ENCODE measurements at places on chromosomes 12 and 14.

GRCh38 chr14:89479802-89480201, 62.8 kb upstream of the FOXN3 start:
- DNase-seq, result no peak

DNA sequence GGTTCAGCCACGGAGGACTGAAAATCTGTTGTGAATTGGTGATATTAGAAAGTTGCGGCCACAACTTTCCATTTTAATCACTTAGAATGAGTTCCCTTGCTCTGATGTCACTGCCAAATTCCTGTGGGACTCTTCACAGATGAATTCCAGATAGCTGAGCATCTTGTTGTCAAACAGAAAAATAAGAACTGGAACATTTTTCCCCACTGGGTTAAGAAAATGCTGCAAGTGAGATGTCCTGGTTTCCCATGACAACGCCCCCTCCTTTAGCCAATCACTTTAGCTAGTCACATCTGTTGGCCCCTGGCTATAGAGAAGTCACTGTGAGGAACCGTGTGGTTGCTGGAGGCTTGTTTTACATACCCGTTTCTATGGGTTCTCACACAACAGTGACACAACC, 135.9 kb downstream of the KTN1 start:
- DNase-seq, result peak; percentile 37

GRCh38 chr12:86735072-86735471, 478.9 kb upstream of the MGAT4C start:
- DNase-seq, result no peak

- DNase-seq, result no peak
These were observed 30.5 kb upstream of the PLEKHG3 start for GRCh38 chr14:64673748-64674147.

DNA sequence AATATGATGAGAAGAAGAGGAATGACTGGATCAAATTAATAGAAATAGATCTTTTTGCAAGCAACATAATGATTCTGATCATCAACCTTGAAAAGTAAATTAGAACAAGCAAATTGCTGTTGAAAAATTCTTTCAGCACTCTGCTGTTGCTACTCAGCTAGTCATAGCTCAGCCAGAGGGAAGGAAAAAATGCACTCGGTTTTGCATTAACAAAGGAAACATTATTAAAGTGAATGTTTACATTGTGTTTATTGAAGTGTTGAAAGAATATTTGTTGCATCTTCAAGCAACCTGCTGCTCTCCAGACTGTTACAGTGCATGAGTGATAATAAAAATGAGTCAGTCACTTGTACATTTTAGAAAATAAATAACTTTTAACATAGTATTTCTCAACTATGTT, 26.5 kb downstream of the AP5M1 start:
- DNase-seq, result no peak

GRCh38 chr14:79496701-79497100, 714.6 kb downstream of the DIO2 start:
- DNase-seq, result no peak

GRCh38 chr14:47471075-47471474, 204.3 kb downstream of the MDGA2 start:
- DNase-seq, result no peak

DNA sequence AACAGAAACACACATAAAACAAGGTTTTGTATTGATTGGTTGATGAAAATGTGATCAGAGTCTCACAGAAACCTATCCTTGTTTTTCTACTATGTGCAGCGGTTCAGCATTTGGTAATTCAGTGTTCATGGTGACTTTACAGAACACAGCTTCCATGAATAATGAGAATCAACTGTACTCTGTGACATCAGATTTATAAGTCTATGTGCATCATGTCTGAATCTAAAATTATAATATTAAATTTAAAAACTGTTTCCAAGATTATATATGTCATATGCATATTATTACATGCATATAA, 104.3 kb downstream of the SLC16A7 start:
- DNase-seq, result no peak

DNA sequence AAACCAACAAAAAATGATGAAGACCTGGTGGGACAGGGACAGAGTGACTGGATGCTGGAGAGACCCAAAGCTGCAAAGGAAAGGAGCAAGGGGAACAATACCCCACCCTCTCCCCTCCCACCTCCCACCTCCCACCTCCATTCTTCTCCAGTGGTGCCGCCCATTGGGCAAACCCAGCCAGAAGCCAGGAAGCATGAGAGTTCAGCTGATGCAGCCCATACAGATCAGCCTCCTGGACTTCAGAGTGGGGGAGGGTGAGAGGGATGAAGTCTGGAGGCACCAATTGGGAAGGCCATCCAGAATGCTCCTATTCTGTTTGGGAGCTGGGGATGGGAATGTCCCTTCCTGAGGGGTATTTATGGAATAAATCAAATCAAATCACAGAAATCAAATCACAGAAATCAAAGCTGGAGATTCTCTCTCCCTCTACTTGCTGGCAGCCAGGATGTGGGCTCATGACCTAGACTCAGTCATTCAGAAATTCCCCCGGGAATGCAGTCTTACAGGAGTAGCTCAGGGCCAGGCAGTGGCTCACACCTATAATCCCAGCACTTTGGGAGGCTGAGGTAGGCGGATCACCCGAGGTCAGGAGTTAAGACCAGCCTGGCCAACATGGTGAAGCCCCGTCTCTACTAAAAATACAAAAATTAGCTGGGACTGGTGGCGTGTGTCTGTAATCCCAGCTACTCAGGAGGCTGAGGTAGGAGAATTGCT, 31.1 kb downstream of the IRF2BPL start:
- DNase-seq, result no peak

GRCh38 chr12:72178871-72179270, 93.3 kb upstream of the TRHDE start:
- DNase-seq, result no peak

- DNase-seq, result no peak
These were observed 13.1 kb downstream of the TCTN2 start for GRCh38 chr12:123683964-123684363.

- DNase-seq, result no peak
These were observed 1.0 kb downstream of the TUNAR start for GRCh38 chr14:95877633-95878032.

GRCh38 chr14:74871819-74872218, 4.1 kb downstream of the PROX2 start:
- no peak for DNase-seq

GRCh38 chr14:68405961-68406360, 386.9 kb downstream of the ZFP36L1 start:
- no peak for DNase-seq

DNA sequence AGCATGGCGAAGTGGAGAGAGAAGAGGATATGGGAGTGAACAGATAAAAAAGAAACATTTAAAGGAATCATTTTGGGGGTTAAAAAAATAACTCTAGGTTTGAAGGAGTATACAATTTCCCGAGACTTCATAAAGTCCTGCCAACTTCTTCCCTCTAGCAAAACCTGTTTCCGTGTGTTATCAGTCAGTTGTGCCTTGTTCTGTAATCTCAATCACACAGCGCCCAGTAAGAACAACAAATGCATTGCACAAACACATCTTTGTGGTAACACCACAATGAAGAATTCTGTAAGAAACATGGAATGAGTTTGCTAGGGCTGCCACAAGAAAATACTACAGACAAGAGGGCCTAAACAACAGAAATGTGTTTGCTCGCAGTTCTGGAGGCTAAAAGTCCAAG, 144.7 kb upstream of the FUT8 start:
- no peak for DNase-seq

All from uterus (tissue), 4 donors.